ENCODE measurements at places on chromosomes 5 and 9. TPM values are rescaled to one million over a fixed set of nuclear protein-coding genes. Genes with fewer than 3 reads are reported as not detected.
A peak's percentile ranks its signal among the peaks of the same experiment; 100 is the strongest.

ZNF658 gene
- 5.4 TPM for total RNA-seq

GRCh38 chr9:73125651-73126050 is 26.0 kb upstream of the ANXA1 start:
- H3K4me3 ChIP-seq, result no peak overlapping the region
- no peak overlapping the region for H3K27ac ChIP-seq
- no peak for DNase-seq
- H3K4me1 ChIP-seq, result no peaks in the 10 kb centered on the region
- H3K36me3 ChIP-seq, result no peaks in the 10 kb centered on the region
- H3K27me3 ChIP-seq, result no peaks in the 10 kb centered on the region

GRCh38 chr5:61823065-61823464 is 482.9 kb upstream of the KIF2A start:
- H3K4me1 ChIP-seq, result no peaks in the 10 kb centered on the region
- no peak for DNase-seq
- H3K4me3 ChIP-seq, result no peak overlapping the region
- no peaks in the 10 kb centered on the region for H3K36me3 ChIP-seq
- no peak overlapping the region for H3K27ac ChIP-seq
- no peaks in the 10 kb centered on the region for H3K27me3 ChIP-seq

- no peaks in the 10 kb centered on the region for H3K4me1 ChIP-seq
- no peaks in the 10 kb centered on the region for H3K27me3 ChIP-seq
- H3K36me3 ChIP-seq, result no peaks in the 10 kb centered on the region
- peak; percentile 31 for DNase-seq
- no peak overlapping the region for H3K4me3 ChIP-seq
These were observed 132.2 kb downstream of the FBXO4 start for GRCh38 chr5:42057254-42057690.

CDH12 gene
- not detected for total RNA-seq

ZNF474 gene
- total RNA-seq, result not detected

DNA sequence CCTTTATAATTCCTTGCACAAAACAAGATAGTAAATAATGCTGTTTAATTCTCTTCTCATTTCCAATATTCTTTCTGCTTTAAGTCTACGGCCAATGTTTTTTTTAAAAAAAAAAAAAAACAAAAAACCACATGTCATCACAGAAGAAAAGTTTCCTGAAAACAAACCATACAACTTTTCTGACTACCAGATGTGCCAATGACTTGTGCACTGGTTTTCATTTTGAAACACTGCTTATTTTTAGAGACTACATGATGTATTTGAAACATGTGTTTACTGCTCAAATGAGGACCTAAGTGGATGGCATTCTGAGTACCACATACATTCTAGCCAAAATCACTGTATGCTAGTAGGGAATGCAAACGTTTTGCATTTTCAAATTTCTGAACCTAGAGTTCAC is 167.9 kb downstream of the GLIS3 start:
- H3K4me3 ChIP-seq, result no peak overlapping the region
- no peak overlapping the region for H3K27ac ChIP-seq
- H3K27me3 ChIP-seq, result no peaks in the 10 kb centered on the region
- H3K36me3 ChIP-seq, result no peaks in the 10 kb centered on the region
- H3K4me1 ChIP-seq, result no peaks in the 10 kb centered on the region
- no peak for DNase-seq

DNA sequence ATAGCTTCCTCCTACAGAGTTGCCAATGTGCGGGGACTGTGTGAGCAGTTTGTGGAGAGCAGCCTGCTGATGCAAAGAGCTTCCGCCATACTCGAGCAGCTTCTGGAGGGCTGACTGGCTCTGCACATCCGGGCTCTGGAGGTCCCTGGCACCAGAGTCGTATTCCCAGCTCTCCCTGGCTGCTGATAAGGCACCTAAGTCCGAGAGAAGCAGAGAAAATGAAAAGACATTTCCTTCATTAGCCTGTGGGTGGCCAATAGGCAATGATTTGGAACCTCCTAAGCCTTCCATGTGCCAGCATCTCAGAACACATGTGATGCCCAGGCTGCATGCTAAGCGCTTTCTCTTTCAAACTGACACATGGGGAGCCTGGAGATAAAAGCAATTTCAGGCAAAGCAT is 94.3 kb downstream of the TSSK1B start:
- no peaks in the 10 kb centered on the region for H3K4me1 ChIP-seq
- no peak overlapping the region for H3K27ac ChIP-seq
- H3K27me3 ChIP-seq, result no peaks in the 10 kb centered on the region
- no peak for DNase-seq
- H3K36me3 ChIP-seq, result no peaks in the 10 kb centered on the region

- no peak for DNase-seq
- no peaks in the 10 kb centered on the region for H3K4me1 ChIP-seq
- no peaks in the 10 kb centered on the region for H3K36me3 ChIP-seq
- H3K27me3 ChIP-seq, result no peaks in the 10 kb centered on the region
- no peak overlapping the region for H3K4me3 ChIP-seq
These were observed 67.5 kb upstream of the ERCC6L2 start for GRCh38 chr9:95808011-95808410.

DNA sequence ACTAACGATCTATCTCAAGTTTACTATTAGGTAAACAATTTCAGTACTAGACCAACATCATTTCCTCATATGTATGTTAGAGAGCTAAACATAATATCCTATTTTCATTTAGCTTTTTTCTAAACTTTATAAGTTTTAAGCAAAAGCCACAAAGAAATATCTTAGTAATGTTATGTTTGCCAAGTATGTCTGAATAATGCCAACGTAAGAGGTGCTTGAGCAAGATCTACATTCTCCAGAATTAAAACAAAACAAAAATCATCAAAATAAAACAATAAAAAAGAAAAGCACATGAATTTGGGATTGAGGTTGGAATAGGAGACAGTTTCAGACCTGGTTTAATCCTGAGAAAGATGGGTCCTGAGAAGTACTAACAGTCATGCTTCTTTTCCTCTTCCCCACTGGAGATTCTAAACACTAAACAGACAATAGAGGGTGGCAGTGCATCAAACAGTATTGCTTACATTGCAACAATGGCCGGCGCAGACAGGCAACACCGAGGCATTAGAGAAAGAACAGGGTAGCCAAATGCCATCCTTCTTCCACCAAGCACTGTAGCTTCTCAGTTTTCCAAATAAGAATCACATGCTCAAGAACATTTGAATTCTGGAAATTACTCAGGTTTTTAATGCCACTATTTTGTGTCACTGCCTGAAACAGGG is 33.6 kb downstream of the CSNK1A1 start:
- H3K27ac ChIP-seq, result no peak overlapping the region
- no peak for DNase-seq
- no peaks in the 10 kb centered on the region for H3K27me3 ChIP-seq
- H3K4me3 ChIP-seq, result no peak overlapping the region

DNA sequence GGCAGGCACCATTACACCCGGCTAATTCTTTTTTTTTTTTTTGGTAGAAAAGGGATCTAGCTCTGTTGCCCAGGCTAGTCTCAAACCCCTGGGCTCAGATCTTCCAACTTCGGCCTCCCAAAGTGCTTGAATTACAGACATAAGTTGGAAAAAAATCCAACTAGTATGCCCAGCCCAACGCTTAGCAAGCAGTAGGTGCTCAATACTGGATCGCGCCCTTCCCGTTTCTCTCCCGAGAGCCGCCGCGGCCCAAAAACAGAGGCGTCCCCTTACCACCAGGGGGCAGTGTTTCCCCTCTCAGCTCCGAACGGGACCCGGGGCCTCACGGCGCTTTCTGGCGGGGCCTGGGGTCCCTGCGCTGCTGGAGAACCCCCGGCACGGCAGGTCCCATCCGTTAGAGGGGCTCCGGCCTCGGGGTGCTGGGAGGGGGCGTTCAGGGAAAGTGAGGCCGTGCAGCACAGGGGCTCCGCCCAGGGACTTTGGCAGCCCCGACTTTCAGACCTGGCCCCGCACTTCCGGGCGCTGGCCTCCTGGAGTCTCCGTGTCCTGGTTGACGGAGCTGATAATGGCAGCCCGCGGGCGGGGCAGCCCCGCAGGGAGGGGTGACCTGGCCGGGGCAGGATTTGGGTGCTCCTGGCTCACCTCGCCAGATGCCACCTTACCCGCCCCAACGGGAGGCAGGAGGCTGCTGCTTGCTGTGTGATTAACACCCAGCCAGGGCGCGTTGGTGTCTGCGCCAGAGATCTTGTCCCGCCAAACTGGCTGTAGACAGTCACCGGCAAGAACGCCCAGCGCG is 15.2 kb downstream of the PTGES start:
- no peak overlapping the region for H3K27ac ChIP-seq
- peak overlapping the region; percentile 50 for H3K4me3 ChIP-seq
- H3K4me1 ChIP-seq, result peaks cover 4% of the 10 kb centered on the region
- H3K36me3 ChIP-seq, result no peaks in the 10 kb centered on the region

- no peak overlapping the region for H3K4me3 ChIP-seq
- no peak for DNase-seq
- no peaks in the 10 kb centered on the region for H3K27me3 ChIP-seq
- peaks cover 8% of the 10 kb centered on the region for H3K4me1 ChIP-seq
- no peaks in the 10 kb centered on the region for H3K36me3 ChIP-seq
These were observed 541.2 kb upstream of the TRPC7 start for GRCh38 chr5:136906545-136906944.

DNA sequence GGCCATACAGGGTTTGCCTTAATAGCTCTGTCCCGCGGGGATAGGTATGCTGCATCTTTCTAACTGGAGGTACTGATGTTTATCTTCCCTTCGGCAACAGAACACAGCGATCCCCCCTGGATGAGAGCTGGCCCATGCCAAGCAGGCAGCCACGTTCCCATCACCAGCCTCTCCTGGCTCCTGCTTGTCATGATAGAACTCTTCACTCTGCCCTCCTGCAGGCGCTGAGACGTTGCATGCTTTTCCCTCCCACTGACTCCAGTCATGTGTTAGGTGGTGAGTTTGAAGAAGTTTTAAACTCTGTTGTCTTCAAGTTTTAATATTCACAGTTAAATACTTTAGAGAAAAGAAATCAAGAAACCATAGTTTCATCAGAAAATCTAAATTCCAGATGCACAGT is 60.0 kb downstream of the MED27 start:
- no peak overlapping the region for H3K4me3 ChIP-seq
- peaks cover 5% of the 10 kb centered on the region for H3K4me1 ChIP-seq
- H3K36me3 ChIP-seq, result no peaks in the 10 kb centered on the region
- DNase-seq, result no peak
- no peak overlapping the region for H3K27ac ChIP-seq

DNA sequence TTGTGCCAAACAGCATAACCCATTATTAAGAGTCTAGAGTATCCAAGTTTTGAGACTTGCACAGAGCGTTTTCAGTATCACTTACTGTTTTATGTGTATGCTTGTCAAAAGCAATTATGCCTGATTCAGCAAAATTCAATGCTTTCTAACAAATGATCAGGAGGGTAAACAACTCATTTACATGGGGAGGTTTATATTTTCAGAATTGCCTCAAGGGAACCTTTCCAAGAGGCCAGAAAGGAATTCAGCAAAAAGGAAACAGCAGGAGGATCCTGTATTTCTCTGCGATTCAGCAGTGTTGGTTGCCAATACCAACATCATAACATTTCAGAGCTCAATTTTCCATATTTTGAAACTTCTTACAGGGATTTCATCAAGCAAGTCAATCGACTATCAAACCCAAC is 69.3 kb upstream of the DAB2 start:
- no peaks in the 10 kb centered on the region for H3K4me1 ChIP-seq
- H3K27ac ChIP-seq, result no peak overlapping the region
- DNase-seq, result no peak
- H3K4me3 ChIP-seq, result no peak overlapping the region

GRCh38 chr5:170262061-170263045 is 29.6 kb downstream of the C5orf58 start:
- no peaks in the 10 kb centered on the region for H3K36me3 ChIP-seq
- no peak overlapping the region for H3K27ac ChIP-seq
- peaks cover 12% of the 10 kb centered on the region for H3K4me1 ChIP-seq
- DNase-seq, result no peak
- H3K27me3 ChIP-seq, result no peaks in the 10 kb centered on the region

EQTN gene
- not detected for total RNA-seq

- H3K27ac ChIP-seq, result no peak overlapping the region
- H3K27me3 ChIP-seq, result no peaks in the 10 kb centered on the region
- no peaks in the 10 kb centered on the region for H3K4me1 ChIP-seq
These were observed 58.3 kb downstream of the MVB12B start for GRCh38 chr9:126384926-126385325.

All from H1 (cell line).